ENCODE measurements at places on chromosomes 11 and 22.

- DNase-seq: peak; percentile 91
Observed at GRCh38 chr22:27752771-27753170, 48.8 kb downstream of the MN1 start.

DNA sequence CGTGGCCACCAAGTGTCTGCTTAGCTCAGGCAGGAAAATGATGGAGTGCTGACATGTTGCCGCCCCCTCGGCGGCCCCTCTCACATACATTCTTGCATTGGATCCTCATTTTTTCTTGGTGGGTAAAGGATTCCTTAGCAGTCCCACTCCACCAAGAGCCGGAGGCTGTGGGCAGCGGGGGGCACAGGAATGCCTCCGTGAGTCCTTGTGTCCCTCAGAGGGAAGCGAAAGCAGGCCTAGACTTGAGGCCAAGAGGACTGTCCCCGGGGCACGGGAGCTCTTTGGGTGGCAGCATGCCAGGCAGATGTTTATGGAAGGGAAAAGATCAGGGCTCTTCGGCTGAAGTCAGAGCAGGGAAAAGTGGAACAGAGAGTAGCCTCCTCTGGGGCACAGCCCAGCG, 21.6 kb downstream of the LRFN4 start:
- DNase-seq: peak; percentile 45

- DNase-seq: no peak
Observed at GRCh38 chr22:45150139-45150538, 13.6 kb upstream of the NUP50 start.

DNA sequence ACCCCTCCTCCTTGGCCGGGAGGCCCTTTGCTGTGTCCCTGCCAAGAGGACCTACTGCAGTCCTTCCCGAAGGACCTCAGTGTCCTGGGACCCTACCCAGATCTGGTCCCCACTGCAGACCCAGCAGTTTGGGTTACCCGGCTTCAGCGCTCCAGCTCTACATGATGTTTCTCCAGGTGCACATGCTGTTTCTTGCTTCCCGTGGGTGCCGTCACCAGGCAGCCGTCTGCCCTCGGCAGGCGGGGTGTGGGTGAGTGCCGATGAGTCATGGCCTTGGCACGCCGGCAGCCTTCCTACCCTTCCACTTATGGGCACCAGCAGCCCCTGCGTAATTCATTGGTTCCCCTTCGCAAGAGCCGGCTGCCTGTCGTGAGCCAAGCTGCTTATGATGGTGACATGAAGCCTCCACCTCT, 101.8 kb downstream of the BCR start:
- peak; percentile 42 for DNase-seq
